ENCODE measurements at places on chromosomes 3 and 15. TPM values are rescaled to one million over a fixed set of nuclear protein-coding genes. Genes with fewer than 3 reads are reported as not detected.

The SLC12A1 gene
- total RNA-seq, result not detected

The SIDT1 gene
- not detected for total RNA-seq

The SPATA16 gene
- total RNA-seq, result not detected

The TTC23 gene
- total RNA-seq, result 37.3 TPM

The TJP1 gene
- total RNA-seq, result 90.0 TPM

The THRB gene
- 24.7 TPM for total RNA-seq

The TNFAIP8L3 gene
- 2.6 TPM for total RNA-seq

The SLC28A2 gene
- not detected for total RNA-seq

The C15orf62 gene
- not detected for total RNA-seq

DNA sequence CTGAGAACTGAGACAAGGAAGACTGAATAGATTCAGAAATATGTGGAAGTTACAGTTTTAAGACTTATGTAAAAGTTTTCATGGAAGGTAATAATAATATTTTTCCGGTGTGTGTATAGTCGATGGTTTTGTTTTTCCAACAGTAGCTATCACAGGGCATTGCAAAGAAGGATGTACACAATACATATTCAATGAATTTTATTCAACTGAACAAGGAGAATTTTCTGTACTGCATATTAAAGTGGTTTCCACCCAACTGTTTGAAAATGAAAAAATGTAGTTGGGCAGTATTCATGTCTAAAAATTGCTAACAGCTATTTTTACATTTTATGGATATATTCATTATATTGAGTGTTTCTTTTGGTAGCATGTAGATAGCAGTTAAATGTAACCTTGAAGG lies 350.3 kb upstream of the ATP10A start:
- no peak for DNase-seq
- H3K36me3 ChIP-seq, result no peaks in the 10 kb centered on the region
- no peak overlapping the region for H3K4me3 ChIP-seq
- H3K4me1 ChIP-seq, result no peaks in the 10 kb centered on the region
- no peak overlapping the region for H3K27ac ChIP-seq

DNA sequence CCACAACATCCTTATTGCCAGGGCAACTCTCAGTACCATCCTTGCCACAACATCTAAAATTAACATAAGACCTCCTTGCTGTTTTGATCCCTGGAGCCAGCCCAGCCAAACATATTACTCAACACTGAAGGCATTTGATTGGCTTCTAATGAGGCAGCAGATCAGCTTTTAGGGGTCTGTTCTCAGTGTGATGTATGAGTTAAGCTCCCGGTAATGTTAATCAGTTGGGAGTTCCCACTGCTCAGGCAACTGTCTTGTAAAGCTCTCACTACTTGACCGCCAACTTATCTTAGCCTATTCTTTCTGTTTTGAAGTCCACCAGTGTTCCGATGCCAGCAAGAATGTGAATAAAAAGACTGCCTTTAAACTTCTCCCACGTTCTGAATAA lies 158.9 kb downstream of the FOXB1 start:
- no peaks in the 10 kb centered on the region for H3K36me3 ChIP-seq
- no peak overlapping the region for H3K4me3 ChIP-seq
- DNase-seq, result no peak
- no peaks in the 10 kb centered on the region for H3K4me1 ChIP-seq
- H3K27me3 ChIP-seq, result no peaks in the 10 kb centered on the region
- H3K27ac ChIP-seq, result no peak overlapping the region
